H7 (cell line): ENCODE measurements at places on chromosomes 7 and 10. TPM values are rescaled to one million over a fixed set of nuclear protein-coding genes. Genes with fewer than 3 reads are reported as not detected.

- DNase-seq: no peak
These were observed 25.0 kb upstream of the FZD1 start for GRCh38 chr7:91239171-91239604.

DNA sequence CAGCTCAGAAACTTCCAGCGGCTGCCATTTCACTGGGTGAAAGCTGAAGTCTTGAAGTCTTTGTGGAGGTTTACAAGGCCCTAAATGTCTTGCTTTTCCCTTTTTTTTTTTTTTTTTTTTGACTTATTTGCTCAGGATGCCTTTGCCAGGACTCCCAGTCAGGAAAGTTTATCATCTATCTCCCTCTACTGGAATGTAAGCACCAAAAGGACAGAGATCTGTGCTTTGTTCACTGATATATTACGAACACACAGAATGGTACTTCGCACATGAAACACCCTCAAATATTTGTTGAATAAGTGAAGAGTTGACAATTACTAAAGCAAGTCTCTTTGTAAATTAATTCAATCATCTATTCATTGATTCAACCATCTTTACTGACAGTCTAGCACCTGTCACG, 23.2 kb downstream of the ABCB4 start:
- no peak for DNase-seq

GRCh38 chr10:77500754-77501151, 136.9 kb downstream of the KCNMA1 start:
- DNase-seq: no peak

- DNase-seq: no peak
These were observed 675 bp upstream of the ATE1 start for GRCh38 chr10:121928528-121928884.

GRCh38 chr10:103941801-103942200, 23.8 kb upstream of the STN1 start:
- no peak for DNase-seq

GRCh38 chr7:81638198-81638597, 131.6 kb downstream of the HGF start:
- no peak for DNase-seq

GRCh38 chr10:130395248-130395936, 259.2 kb downstream of the GLRX3 start:
- DNase-seq: no peak

- DNase-seq: no peak
These were observed 30.6 kb downstream of the ADARB2 start for GRCh38 chr10:1706711-1707110.

DNA sequence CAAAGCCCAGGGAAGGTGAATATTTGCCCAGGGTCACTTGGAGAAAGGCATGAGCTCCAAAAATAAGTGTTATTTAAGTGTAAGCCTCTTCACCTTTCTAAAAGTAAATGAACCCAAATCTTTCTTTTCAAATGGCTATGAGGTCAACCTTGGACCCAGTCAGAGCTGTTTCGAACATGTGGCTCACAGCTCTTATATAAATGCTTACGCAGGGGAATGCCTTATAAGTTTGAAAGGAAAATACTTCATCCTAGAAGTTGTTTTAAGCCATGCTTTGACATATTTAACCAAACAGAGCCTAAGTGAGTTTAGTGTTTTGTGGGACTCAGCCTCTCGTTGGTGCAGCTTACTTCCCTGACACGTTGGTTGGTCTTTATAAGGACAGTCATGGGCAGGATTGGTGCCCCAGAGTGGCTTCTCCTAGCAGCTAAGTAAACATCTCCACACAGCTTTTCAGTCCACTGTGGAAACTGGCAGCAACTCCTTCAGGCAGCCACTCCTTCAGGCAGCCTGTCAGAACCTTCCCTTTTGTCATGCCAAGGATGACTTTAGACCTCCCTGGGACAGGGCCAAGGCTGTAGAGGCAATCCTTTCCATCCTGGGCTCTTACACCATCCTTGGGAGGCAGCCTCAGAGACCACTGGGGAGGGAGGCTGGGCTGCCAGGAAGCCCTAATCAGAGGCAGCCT, 43.6 kb downstream of the MINDY4 start:
- no peak for DNase-seq

DNA sequence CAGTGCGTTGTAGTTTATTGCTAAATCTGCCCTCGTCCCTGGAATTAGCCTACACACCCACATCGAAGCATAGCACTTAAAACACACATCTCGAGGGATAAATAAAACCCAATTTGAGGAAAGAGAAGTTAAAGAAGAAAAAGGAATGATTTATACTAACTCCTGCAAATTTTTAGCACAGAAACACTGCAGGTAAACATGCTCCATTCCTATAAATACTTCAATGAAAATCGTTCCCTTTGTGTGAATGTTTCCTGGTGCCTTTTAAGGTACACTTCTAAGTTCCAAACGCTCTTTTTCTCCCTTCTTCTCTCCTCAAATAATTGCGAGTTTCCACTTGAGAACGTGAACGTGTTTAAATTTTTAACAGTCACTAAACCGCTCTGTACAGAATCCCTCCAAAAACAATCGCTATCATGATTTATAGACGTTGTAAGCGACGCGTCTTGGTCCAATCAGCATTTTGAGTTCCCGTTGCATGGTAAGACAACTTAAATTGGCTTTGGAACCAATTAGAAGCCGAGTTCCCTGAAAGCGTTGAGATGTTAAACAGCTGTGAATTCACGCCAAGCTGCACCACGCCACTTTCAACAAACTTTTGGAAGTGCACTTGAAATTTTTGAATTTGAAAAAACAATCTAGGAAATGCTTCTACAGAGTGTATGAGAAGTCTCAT, 12.5 kb upstream of the EBLN1 start:
- peak; percentile 23 for DNase-seq

DNA sequence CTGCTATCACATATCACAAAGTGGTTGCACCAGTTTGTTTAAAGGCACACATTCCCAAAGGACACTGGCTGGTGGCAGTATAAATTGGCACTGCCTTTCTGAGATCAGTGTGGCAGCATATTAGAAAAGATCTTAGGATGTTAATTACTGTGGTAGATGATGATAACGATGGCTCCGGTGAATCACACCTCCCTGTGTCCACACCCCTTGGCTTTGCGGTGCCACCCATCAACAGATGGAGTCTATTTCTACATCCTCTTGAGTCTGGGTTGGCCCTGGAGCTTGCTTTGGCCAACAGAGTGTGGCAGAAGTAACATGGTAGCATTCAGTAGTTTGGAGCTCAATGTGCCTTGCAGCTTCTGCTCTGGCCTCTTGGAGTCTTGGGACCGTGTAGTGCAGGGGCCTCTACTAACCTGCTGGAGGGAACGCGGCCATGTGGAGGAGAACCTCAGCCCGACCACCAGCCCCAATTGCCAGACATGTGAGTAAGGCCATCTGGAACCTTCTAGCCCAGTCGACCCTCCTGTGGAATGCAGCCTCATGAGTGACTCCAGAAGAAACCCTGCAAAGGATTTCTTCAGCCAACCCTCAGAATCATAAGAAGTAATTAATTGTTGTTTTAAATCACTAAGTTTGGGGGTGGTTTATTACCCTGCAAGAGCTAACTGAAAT, 27.2 kb upstream of the PLEKHA1 start:
- no peak for DNase-seq

- no peak for DNase-seq
These were observed 32.1 kb upstream of the HECTD2 start for GRCh38 chr10:91378061-91378460.

- no peak for DNase-seq
These were observed 179.3 kb downstream of the WNT2 start for GRCh38 chr7:117143580-117143979.

GRCh38 chr10:132714096-132714985, 71.6 kb downstream of the NKX6-2 start:
- peak; percentile 92 for DNase-seq

- DNase-seq: no peak
These were observed 2.8 kb upstream of the GPRIN2 start for GRCh38 chr10:46559231-46559671.

GRCh38 chr7:46544396-46545008, 623.4 kb upstream of the IGFBP3 start:
- DNase-seq: no peak

- peak; percentile 69 for DNase-seq
These were observed 53.0 kb upstream of the TNKS2 start for GRCh38 chr10:91745090-91745831.

- DNase-seq: no peak
These were observed 9.6 kb upstream of the NAMPT start for GRCh38 chr7:106294334-106294733.

- no peak for DNase-seq
These were observed 231.8 kb upstream of the DKK1 start for GRCh38 chr10:52082307-52082706.

SPAM1 gene
- total RNA-seq: not detected in 2 replicates

AKAP9 gene
- 9.5 and 16.3 TPM in 2 replicates for total RNA-seq

GHRHR gene
- 1.9 and 2.7 TPM in 2 replicates for total RNA-seq

CYP3A4 gene
- total RNA-seq: not detected in 2 replicates
